ENCODE measurements at places on chromosomes 4 and X. TPM values are rescaled to one million over a fixed set of nuclear protein-coding genes. Genes with fewer than 3 reads are reported as not detected.

DNA sequence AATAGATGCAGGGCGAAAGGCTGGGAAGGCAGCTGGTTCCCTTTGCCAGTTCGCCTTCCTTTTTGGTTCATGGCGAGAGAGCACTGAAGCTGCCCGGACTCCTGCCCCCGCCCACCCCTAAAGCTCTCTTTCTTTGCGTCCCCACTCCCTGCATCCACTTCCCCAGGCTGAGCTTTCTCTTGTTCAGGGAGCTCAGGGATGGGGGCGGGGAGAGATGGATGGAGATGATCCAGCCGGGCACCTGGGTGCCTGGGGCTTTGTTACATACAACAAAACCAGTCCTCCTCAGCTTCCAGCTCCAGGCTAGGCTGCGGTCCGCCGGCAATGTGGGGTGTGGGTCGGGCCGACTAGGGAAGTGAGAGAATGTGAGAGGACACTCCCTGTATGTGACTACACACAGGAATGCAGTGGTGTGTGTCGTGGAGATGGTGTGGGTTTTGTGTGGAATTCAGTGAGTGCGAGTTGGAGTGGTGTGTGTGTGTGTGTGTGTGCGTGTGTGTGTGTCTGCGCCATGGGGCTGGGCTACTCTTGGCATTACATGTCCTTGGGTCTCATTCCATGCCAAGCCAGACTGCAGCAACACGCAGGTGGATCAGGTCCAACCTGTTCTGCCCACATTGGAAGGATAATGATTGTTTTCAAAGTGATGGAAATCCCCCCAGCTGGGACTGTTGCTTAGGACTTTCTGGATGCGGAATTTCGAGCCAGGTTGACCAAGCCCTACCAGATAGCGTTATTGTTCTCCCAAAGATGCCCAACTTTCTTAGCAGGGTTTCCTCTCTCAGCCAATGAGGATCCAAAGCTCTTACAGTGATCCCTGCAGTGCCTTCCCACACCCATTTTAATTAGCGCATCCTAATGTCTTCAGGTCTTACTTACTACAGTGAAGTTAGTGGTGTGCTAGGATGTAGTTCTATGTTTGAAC is 149.4 kb upstream of the CHRDL1 start:
- DNase-seq, result peak; percentile 76

- DNase-seq, result no peak
These were observed 328.2 kb downstream of the DTHD1 start for GRCh38 chr4:36609661-36610060.

GRCh38 chr4:4914059-4914820 is 54.8 kb downstream of the MSX1 start:
- DNase-seq, result no peak

- DNase-seq, result no peak
These were observed 113.8 kb downstream of the CEP44 start for GRCh38 chr4:174397366-174398155.

GRCh38 chrX:9267415-9267814 is 197.4 kb upstream of the TBL1X start:
- DNase-seq, result no peak

DNA sequence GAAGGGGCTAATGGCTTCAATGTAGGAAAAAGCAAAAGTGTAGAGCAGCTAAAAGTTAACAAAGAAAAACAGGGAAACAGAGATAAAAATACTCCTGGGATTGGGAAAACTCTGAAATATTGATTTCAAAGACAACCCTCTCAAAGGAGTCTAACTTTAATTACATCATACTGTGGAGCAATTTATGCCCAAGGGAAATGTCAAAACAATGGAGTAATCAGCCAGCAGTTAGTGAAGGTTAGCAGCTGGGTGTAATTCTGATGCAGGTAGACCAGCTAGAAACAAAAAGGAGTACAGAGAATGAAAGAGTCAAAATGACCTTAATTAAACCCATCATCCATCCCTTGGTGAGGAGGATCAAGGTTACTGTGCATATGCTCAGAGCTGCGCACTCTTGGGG is 169.0 kb downstream of the ADAM29 start:
- DNase-seq, result no peak

GRCh38 chr4:137310593-137311490 is 221.5 kb downstream of the PCDH18 start:
- no peak for DNase-seq

- no peak for DNase-seq
These were observed 52.1 kb downstream of the PWWP3B start for GRCh38 chrX:106220177-106220576.

DNA sequence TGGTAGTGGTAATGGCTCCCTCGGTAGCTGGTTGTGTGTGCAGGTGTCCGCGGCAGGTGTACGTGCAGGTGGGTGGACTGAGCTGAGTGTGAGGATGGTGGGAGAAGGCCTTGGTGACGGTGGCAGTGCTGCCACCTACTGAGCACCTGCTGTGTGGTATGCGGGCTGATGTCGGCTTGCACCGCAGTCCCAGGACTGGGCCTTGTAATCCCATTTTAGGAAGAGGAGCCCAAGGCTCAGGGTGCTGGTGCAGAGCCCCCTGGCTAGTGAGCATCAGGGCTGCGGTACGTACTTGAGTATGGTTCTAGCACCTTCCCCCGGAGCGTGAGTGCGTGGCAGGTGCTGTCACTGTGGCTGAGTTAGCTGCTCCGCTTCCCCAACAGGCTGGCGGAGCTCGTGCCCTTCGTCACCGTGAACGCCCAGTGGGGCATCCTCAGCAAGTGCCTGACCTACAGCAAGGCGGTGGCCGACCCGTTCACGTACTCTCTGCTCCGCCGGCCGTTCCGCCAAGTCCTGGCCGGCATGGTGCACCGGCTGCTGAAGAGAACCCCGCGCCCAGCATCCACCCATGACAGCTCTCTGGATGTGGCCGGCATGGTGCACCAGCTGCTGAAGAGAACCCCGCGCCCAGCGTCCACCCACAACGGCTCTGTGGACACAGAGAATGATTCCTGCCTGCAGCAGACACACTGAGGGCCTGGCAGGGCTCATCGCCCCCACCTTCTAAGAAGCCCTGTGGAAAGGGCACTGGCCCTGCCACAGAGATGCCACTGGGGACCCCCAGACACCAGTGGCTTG is 5.7 kb upstream of the CPZ start:
- DNase-seq, result no peak

GRCh38 chr4:170242471-170242870 is 152.7 kb upstream of the AADAT start:
- no peak for DNase-seq

DNA sequence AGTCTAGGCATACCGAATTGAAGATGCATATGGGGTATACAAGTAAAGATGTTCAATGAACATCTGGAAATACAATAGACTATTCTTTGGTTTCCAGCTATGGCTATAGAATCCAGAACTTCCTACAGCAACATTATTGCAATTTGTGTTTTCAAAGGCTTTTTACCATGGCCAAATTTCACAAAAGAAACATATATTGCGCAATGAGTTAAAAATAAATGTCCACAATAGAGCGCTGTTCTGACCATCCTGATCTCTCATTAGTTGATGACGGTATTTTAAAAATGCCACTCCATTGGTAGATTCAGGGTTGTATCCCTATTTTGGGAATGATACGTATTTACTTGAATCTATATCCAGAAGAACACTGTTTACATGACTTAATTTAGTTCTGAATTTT is 139.2 kb downstream of the LINC00632 start:
- DNase-seq, result no peak

DNA sequence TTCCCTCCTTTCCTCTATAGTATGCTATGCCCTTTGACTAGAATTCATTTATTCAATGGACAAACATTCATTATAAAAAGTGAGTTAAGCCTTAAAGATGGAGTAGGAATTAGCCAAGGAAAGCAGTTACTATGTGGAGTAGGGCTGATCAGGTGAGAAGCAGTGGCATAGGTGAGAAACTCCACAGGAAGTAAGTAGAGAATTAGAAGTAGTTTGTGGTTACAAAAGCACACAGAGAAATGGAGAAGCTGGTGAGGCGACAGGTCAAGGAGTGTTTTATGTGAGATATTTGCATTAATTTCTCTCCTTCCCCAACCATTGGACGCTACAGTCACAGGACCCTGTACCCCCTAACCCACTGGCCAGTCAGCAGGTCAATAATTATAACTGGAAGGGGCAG is 30.6 kb downstream of the SETD7 start:
- DNase-seq, result no peak

GAR1 gene
- 30.7 TPM for total RNA-seq

NAA11 gene
- total RNA-seq, result not detected

USP11 gene
- total RNA-seq, result 126 TPM

NDUFB11 gene
- 108 TPM for total RNA-seq

Data from endodermal cell (in vitro differentiated cells).